ENCODE measurements at places on chromosomes 4 and X.

DNA sequence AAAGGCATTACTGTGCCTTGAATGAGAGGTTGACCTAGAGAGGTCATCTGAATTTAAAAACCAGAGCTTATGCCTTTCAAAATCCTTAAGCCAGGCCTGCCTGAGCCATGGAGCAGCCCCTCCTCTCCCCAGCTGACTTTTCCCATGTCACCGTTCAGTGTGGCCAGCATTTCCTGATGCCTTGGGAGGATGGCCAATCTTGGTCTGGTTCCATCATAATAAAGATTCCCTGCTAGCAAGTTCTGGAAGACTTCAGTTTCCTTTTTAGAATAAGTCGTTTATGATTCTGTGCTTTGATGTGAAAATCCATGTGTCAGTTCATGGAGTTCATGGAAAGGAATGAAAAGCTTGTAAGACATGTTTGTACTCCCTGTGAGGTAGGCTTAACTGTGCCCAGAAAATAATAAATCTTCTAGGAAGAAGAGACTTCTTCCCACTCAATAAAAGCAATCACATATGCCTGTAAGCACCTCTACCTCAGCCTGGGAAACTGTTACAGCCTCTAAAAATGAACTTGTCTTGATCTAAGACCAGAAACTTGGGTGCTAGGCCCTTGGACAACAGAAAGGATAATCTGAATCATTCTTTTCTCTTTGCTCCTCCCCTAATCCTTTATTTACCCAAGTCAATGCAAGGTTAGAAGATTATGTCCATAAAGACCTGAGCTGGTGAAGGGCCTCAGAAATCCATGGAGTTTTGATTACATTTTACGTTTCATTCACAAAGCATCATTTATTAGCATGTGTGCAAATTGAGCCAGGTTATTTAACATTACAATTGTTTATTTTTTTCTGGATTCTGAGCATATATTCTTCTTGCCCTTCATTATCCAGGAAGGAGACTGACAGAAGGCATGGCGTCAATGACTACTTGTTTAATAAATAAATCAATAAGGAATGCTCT, 84.0 kb upstream of the TBC1D9 start:
- no peak for DNase-seq

DNA sequence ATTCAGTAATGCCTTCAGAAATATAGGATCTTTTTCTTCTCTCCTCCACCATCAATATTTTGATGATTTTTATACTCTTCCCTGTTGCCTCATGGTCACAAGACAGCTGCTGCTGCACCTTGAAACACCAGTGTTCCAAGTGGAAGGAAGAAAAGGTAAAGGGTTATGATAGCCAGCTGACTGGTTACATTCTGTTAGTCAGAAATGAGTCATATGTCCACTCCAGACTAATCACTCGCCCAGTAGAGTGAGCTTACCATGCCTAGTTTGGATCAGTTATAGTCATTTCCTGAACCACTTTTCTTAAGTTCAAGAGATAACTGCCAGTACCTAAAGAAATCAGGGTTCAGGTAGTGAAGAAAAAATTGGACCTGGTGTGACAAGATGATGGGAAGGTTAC, 532.3 kb upstream of the SMIM31 start:
- no peak for DNase-seq

- no peak for DNase-seq
Observed at GRCh38 chr4:122539861-122540465, 80.9 kb downstream of the IL21 start.

- no peak for DNase-seq
Observed at GRCh38 chr4:6423575-6423974, 48.8 kb downstream of the PPP2R2C start.

GRCh38 chr4:5696341-5696740, 12.0 kb downstream of the EVC2 start:
- DNase-seq, result no peak

Measured in stimulated activated CD4-positive, alpha-beta T cell treated with anti-CD3 and anti-CD28 coated beads, Interleukin-1b, Interleukin-23, amount 100 ng/mL, for 4 hours (primary cell).